K562 (cell line): ENCODE measurements at places on chromosomes 7 and 10. TPM values are rescaled to one million over a fixed set of nuclear protein-coding genes. Genes with fewer than 3 reads are reported as not detected.

DNA sequence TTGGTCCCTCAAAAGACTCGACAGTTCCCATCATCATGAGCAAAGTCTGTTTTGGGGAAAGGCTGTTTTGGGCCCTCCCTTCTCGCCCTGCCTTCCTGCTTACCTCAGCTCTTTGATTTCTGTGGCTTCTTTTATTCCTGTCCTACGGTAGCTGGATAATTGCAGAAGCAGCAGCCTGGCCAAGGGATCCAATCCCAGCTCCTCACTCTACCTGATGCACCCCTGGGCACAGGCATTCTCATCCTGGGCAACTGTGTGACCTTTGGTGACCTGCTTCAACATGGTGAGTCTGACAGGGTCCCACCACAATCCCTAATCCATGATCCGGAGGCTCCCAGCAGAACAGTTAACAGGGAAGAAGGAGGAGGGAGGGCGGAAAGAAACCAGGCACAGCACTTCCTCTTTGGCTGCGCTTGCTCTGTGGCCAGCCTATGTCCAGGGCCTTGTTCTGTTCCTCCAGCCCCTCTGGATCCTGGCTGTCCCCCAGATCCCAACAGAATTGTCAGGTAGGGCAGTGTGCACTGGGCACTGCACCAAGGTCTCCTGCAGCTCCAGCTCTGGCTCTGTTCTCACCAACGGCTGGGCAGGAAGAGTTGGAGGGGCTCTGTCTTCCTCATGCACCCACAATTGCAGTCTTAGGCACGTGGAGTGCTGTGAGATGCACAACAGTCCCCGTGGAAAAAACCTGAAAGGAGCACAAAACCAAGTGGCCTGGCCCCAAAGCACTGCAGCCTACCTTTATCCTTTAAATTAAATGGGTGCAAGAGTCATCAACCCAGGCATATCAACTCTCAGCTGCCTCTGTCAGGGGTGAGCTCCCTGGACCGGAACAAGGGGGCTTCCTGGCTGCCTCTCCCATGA, 144.4 kb downstream of the PTPN20 start:
- DNase-seq: no peak

- no peak for DNase-seq
Observed at GRCh38 chr10:132102717-132103110, 37.0 kb downstream of the JAKMIP3 start.

DNA sequence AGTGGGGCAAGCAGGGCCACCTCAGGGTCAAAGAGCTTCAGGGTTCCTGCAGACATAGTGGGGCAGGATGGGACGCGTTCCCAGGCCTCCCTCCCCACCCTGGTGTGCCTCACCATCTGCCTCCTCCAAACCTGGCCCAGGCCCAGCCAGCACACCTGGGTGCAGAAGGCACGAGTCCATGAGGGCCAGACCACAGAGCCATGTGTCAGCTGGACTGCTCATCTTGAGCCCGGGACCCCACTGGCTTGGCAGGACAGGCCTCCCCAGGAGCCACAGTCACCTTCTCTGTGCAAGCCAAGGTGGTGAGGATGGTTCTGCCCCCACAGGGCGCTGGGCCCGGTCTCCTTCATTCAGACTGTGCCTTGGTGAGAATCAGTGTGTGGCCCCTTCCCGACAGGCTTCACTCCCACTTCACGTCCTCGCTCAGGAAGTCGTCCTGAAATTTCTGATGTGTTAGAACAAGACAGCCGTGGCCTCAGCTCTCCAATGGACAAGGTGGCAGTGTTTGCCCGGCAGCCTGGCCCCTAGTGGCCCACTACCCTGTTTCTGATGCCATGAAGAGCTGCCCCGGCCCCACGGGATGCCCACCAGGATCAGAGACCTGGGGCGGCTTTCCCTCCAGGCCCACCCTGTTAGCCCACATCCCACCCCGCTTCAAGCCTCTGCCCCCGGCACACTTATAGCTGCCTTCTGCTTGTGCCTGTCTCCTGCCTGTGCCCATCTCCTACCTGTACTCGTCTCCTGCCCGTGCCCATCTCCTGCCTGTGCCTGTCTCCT, 59.6 kb upstream of the EBF3 start:
- no peak for DNase-seq

DNA sequence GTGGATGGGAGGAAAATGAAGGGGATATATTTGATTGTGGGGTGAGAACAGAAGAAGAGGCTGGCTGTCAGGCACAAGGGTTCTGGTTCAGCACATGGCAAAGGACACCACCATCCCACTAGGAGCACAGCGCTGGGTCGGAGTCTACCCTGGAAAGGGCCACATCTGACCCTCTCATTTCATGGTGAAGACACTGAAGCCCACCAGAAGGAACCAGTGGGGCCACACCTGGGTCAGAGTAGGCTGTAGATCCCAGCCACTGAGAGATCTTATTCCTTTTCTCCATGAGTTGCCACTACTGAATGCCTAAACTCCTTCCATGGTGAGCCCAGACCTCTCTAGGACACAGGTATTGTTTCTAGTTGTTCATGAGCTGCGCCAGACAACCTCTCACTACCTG, 25.8 kb downstream of the SFTPD start:
- no peak for DNase-seq

DNA sequence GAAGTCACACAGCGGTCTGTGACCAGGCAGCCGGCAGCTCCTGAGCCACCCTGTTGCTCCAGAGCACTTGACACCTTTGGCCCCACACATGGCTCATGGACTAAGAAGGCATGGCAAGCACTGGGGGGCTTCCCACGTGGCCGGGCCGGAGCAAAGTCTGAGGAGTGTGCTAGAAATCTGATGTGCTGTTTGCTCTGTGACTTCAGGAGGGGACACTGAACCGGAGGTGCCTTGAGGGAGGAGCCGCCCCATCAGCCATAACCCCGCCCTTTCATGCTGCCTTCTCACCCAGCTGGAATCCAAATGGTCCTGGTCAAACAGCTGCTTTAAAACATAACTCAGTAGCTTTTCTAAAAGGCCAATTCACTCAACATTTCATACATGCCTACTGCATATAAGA, 33.5 kb downstream of the PROSER2 start:
- DNase-seq: no peak

- DNase-seq: no peak
Observed at GRCh38 chr7:50920031-50920635, 137.4 kb upstream of the GRB10 start.

DNA sequence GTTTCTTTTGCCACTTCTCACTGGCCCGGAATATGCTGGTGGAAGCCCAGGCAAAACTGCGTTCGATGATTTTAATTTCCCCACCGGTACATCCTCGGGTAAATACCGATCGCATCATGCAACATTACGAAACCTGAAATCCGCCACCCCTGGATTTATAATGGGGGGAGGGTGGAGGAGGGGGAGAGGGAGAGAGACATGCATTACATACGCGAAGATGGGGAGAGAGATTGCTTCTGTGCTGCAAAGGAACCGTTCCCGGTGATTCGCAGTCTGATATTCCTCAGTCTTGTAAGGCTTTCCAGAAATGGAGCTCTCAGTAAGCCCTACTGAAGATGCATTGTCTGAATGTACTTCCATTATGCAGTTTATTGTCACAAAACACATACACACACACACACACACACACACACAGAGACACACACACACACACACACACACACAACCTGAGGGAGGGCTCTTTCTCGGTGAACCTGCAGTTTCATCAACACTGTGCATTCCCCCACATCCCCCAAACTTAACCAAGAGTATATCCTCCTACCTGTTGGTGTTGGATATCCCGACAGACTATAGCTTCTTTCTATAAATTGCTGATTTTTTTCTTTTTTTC, 741 bp downstream of the GPR85 start:
- peak; percentile 41 for DNase-seq

DNA sequence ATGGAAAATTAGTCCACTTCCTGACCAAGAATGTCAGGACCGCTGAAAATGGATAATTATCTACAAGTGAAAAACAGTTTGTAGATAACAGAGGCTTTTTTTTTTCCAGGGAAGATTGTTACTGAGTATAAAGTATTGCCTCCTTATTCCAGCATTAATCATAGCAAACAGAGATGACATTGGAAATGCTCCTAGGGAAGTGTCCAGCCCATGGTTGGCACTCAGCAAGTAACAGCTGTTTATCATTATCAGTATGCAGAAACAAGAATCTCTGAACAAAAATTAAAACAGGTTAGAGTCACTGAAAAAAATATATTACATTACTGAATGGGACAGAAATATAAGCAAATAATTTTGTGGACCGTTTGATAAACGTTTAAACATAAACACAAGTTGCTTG, 14.6 kb downstream of the FGL2 start:
- DNase-seq: no peak

DNA sequence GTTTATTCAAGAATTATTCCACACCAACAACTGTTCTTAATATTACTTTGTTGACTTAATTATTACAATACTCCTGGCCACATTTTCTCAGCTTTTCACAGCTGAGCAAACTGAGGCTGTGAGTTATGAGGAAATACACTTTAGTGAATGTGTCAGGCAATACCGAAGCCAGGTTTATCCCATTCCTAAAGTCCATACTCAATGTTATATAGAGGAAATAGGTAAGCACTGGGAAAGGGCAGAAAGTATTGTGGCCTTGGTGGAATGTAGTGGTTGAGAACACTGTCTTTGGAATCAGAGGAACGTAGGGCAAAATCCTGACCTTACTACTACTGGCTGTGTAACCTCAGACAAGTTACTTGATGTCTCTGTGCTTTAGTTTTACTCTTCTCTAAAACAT, 110.8 kb downstream of the CD36 start:
- no peak for DNase-seq

DNA sequence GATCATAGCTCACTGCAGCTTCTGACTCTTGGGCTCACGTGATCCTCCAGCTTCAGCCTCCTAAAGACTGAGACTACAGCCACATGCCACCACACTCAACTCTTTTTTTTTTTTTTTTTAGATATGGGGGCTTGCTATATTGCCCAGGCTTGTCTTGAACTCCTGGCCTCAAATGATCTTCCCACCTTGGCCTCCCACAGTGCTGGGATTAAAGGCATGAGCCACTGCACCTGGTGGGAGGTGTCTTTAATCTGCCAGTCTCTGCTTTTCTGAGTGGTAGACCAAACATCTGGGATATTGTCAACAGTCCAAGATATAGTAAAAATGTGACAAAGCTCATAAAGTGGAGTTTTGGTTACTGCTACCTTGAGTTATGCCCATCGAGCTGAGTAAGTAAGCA, 104.9 kb upstream of the FOXP2 start:
- no peak for DNase-seq

- DNase-seq: no peak
Observed at GRCh38 chr7:85067371-85067770, 119.5 kb downstream of the SEMA3D start.

GRCh38 chr10:95309958-95310357, 19.2 kb upstream of the PDLIM1 start:
- no peak for DNase-seq

CFAP69 gene
- total RNA-seq: 1.3 and 2.3 TPM in 2 replicates

TMEM178B gene
- total RNA-seq: 0.02 TPM in 1 of 2 replicates, not detected in the other

CALHM3 gene
- total RNA-seq: not detected in 2 replicates

FAM237B gene
- total RNA-seq: not detected in 2 replicates
